ENCODE measurements at places on chromosomes 6 and 20.
A peak's percentile ranks its signal among the peaks of the same experiment; 100 is the strongest.

DNA sequence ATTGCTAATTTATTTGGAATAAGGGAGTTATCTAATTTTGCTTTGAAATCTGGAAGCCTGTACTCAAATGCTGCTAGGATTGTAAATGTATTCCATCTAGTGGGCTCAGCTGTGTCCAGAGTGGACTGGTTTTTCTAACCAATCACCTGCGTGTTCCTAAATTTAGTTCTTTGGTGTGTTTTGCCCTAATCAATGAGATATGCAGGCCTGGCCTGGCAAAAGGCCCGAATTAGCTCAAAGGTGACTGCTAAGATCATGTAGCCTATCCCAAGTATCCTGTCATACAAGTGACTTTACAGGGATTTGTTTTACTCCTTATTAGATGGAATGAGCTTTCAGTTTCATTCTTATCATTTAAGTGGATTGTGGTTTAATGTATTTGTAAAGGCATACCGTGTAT lies 51.3 kb upstream of the ARMC2 start:
- no peak for DNase-seq

GRCh38 chr6:113414511-113414910 lies 442.6 kb upstream of the MARCKS start:
- peak; percentile 30 for DNase-seq

DNA sequence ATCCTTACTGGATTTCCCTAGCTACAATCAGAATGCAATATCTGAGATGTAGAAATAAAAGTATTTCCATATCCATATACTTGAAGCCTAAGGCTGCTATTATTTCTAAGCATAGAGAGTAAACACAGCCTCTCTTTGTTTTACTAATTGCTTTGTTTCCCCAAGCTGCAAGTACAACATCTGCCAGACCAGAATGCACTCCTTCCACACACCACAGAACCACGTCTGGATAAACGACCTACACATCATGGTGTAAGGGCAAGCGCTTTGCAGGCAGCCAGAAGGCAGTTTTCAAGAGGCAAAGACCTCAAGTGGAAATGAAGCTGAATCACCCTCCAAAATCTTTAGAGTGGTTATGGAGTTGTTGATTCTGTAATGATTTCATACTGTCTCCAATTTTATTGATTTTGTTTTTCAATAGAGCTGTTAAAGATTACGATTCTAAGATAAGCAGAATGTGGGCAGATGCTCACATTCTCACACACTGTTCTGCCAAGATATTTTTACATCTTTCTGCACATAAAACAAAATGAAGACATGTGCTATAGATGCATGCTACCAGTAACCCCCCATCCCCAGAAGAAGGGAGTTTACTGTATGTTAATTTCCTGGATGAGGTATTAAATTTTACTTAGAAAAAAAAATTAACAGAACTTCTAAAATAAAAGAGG lies 88.8 kb downstream of the THEMIS start:
- DNase-seq, result no peak

DNA sequence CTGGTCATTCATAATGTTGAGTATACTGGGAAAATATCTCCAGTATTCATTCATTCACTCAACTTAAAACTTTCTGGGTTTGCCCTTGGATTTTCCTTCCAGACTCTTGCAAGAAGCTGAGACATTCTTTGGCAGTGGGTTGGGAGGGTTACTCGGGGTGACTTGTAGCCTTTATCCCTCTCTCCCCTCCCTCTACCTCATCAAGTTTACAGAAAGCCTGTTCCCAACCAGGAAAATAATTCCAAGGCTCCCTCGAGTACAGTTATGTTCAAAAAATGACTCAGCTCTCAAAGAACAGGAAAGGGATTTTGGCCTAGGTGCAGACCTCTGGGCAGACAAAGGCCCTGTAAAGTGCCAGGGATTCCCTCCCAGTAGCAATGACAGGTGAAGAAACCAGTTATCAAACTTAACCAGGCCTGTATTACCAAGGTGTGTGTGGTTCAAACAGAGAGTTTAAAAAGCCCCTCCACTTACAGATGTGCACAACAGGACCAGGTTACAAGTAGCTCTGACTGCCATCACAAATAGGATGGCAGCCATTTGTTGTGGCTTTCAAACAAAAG lies 22.2 kb downstream of the FKBP1A start:
- DNase-seq, result no peak

- DNase-seq, result no peak
Measured at GRCh38 chr6:116447052-116447451, 14.1 kb upstream of the CALHM6 start.

DNA sequence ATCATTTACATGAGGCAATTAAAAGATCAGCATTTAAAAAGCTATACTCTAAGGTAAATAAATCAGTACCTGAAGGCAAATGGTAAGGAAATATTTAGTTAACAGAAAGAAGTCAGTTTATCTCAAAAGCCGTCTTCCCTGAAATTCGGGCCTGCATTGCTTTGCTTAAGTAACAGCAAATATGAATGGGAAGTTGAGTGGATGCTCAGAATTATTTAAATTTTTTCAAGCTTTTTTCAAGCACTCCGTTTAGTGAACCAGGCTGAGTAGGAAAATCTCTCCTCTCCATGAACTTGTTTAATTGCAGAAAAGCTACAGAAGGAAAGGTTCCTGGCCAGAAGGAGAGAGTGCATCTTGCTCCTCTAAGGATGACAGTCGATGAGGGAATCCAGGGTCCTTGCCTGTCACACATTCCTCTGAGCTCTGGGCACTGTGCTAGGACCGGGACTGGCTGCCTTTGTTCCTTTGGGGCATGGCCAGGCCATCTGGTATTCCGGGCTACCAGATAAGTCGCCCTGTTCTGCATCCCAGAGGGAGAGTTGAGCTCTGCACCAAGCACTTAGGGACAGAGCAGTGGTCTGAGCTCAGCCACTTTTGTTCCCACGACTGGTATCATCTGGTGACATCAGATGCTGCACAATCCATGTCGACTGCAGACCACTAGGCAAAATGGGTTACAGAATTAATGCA lies 77.6 kb downstream of the RIN2 start:
- DNase-seq, result no peak

DNA sequence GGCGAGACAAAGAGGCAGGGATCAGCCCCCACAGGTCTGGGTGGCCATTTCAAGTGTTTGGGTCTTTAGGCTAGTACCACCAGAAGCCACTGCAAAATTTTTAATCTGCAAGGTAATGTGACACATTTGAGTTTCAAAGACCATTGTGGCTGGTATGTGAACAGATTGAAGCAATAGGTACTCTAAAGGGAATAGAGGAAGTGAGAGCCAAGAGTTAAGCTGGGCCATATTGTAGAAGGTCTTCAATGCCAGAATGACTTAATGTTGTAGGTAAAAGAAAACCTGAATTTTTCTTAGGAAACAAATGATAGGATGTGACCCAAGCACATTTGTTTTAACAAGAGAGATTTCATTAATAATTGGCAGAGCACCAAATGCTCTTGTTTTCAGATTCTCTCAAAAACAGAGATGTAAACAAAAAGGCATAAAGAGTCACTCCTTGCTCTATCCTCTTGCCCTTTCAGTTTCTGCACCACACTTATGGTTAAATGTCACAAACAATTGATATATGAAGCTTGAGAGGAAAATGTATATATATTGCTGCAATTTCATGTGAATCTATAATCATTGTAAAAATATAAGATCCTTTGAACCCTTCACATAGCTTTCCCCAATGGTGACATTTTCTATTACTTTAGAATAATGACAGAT lies 307.1 kb upstream of the PLN start:
- DNase-seq, result no peak

- DNase-seq, result no peak
Measured at GRCh38 chr6:35231563-35231962, 17.8 kb downstream of the SCUBE3 start.

GRCh38 chr6:46490425-46491200 lies 636 bp downstream of the RCAN2 start:
- no peak for DNase-seq

DNA sequence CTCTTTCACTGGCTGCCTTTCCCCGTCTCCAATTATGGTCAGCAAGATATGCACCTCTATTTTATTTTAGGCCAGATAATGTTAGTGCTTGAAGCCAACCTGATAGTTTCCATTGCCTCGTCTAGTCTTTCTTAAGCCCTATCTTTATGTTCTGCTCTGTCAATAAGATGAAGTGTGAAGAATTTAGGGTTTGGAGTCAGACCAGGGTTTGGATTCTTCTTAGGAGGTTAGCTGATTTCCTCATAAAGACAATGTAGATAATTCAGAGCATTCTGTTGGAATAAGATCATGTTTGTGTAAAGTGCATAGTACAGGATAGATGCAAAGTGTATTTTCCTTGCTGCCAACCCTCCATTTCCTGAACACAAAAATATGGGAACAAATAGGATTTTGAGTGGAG lies 43.8 kb downstream of the PKIB start:
- no peak for DNase-seq

- no peak for DNase-seq
Measured at GRCh38 chr20:52405986-52406385, 214.4 kb upstream of the ZFP64 start.

DNA sequence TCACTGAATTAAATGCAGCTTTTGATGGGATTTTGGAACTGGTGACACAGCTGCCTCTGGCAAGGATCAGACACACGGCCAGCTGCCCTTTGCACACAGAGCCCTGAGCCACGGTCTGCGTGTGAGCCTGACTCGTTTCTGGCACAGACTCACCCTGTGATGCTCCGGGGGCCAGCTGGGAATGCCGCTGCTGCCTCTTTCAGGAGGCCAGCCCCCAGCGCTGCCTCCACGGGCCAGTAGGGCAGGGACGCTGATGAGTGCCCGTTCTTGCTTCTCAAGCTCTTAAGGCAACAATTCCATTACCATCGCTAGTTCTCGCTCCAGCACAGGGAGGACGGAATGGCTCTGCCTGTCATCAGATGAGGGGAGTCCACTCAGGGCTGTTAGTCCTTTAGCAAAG lies 61.6 kb downstream of the IRF4 start:
- peak; percentile 8 for DNase-seq

DNA sequence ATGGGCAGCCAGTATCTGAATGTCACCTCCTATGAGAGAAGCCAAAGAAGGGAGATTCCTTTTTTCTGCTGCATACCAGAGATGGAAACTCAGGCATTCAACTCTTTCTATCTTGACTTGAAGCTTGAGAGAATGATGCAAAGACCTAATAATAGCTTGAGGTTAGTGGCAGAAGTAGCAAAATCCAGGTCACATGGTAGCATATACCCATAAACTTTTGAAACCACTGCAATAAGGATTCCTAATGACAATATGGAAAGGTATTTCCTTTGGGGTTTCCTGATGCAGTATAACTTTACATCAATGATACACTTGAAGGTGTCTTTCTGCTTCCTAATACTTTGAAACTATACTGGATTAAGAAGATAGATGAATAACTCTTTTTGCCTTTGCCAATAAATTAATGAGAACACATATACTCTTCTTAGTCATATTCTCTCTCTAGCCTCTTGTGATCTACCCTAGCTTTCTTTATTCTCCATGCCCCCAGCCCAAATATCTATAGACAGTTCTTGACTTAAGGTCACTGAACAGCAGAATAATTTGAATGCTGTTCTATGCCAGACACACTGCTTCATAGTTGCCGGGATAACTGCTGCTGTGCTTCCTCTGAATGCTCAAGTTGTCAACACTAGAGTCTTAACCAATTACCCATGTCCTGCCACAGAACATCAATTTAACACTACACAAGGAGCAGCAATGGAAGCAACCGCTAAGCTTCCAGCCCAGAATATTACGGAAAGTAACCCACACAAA lies 155.5 kb upstream of the SIM1 start:
- no peak for DNase-seq
